Stimulated activated CD8-positive, alpha-beta memory T cell treated with anti-CD3 and anti-CD28 coated beads, Interleukin-7, amount 100 ng/mL, for 48 hours (primary cell): ENCODE measurements at places on chromosomes 11 and 22.

DNA sequence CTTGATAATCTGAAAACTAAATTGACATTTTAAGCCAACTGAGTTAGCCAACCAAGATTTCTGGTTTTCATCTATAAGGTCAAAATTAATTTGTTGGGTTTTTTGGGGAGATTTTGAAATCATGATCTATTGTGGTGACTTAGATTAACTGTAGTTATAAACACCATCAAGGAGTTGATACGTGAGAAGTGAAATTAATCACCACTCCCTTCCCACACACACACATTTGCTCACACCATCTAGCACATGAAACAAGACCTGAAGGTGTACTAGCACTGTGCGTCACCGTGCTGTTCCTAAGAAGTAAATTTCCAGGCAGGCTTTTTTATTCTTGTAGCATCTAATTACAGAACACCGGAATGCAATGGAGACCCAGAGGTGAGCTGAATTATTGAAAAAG is 2.1 kb downstream of the OR5B21 start:
- DNase-seq: no peak

- DNase-seq: no peak
Measured at GRCh38 chr22:43299736-43300135, 43.4 kb downstream of the SCUBE1 start.

GRCh38 chr22:42192547-42192946 is 61.9 kb upstream of the CYP2D6 start:
- no peak for DNase-seq

DNA sequence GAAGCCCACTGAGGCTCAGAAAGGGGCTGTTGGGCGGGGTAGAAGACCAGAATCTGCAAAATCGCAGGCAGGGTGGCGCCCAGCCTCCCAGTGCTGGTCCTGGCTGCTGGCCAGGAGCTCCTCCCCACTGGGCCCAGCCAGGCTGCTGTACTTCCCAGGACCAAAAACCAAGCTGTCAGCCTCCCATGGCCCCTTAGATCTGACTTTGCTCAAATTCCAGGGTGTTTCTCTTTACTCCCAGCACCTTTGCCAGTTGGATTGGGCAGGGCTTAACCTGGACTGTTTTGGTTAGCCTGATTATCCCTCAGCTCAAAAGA is 44.2 kb upstream of the WEE1 start:
- DNase-seq: no peak

DNA sequence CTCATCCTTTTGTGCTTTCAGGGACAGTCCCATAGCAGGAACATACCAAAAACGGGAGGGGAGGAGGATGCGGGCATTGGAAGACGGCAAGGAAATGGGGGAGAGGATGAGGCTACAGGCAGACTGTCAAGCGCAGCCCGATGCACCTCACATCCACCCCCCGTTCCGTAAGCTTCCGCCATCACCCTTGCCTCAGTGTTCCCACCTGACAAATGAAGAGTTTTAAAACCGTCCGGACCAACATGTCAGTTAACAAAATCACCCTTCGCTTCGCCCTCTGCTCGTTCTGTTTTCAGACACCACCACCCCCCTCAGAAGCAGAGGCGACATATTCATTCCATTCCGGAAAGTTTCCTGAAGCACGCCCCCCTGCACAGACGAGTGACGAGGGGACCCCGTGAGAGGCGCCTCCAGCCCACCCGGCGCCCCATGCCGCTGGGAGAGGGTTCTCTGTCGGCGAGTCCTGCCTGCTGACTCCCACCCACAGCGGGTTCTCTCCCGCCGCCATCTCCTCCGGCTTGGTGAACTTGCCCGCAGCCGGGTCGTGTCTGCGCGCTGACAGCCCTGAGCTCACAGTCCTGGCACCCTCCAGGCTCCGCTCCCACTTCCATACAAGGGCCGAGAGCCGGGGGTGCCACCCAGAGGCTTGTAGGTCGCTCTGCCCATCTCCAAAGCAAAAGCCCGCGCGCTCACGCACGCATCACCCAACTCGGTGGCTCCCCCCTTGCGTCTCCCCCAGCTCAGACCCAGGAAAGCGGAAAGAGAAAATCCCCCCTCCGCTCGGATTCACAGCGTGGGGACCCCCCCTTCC is 1.5 kb downstream of the IGSF9B start:
- DNase-seq: no peak

DNA sequence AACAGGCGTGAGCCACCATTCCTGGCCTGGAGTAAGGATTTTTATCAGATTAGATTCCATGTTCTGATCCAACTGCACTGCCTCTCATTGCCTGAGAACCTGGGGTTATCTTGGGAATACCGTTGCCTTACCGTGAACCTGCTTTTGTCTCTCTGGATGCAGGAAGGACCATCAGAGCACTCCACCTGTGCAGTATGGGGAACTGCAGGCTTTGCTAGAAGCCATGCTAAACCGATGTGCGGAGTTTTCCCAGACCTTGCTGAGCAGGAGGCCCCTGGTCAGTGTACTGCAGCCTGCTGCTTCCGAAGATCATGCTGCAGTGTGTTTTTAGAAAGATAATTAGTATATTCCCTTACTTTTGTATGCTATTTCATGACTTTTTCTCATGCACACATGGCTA is 43.6 kb downstream of the MEI1 start:
- DNase-seq: no peak

- DNase-seq: no peak
Measured at GRCh38 chr11:20248121-20248772, 88.0 kb upstream of the DBX1 start.

GRCh38 chr22:50018608-50019285 is 6.2 kb upstream of the IL17REL start:
- peak; percentile 37 for DNase-seq

DNA sequence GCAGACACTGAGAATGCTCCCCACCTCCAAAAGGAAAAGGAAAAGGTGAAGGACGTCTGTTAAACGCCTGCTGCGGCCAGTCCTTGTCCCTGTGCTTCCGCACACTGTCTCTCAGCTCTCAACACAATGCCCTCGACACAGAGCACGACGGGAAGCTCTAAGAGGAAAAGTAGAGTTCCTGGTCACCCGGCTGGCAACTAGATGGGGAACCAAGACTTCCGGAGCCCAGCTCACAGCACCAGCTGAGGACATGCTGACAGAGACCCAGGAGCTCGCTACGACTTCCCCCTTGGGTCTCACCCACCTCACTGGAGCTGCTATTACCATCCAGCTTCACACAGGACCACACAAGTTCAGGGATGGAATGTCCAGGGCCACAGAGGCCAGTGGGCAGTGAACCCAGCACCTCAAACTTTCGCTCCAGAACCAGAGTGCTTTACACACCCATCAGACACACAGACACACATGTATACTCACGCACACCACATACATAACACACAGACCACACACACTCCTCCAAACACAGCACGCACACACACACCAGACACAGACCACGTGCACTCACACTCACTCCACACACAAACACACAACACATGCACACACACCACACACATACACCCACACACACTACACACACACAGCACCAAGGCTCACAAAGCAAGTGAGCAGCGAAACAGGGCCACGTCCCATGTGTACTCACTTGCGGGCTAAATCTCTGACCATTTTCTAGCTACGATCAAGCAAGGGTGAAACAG is 9.6 kb downstream of the SULT4A1 start:
- no peak for DNase-seq

- DNase-seq: no peak
Measured at GRCh38 chr11:119993722-119994121, 144.2 kb downstream of the TRIM29 start.

- DNase-seq: no peak
Measured at GRCh38 chr11:73154178-73154577, 12.1 kb upstream of the FCHSD2 start.

GRCh38 chr11:92267278-92267677 is 42.7 kb downstream of the FAT3 start:
- DNase-seq: no peak
